ENCODE measurements at places on chromosomes 5 and 9. TPM values are rescaled to one million over a fixed set of nuclear protein-coding genes. Genes with fewer than 3 reads are reported as not detected.
A peak's percentile ranks its signal among the peaks of the same experiment; 100 is the strongest.

GRCh38 chr5:88682131-88682530, 200.9 kb downstream of the MEF2C start:
- no peaks in the 10 kb centered on the region for H3K4me1 ChIP-seq
- H3K36me3 ChIP-seq: no peaks in the 10 kb centered on the region
- H3K27me3 ChIP-seq: peaks cover 100% of the 10 kb centered on the region
- H3K27ac ChIP-seq: no peak overlapping the region
- no peak overlapping the region for H3K4me3 ChIP-seq
- no peak for DNase-seq

DNA sequence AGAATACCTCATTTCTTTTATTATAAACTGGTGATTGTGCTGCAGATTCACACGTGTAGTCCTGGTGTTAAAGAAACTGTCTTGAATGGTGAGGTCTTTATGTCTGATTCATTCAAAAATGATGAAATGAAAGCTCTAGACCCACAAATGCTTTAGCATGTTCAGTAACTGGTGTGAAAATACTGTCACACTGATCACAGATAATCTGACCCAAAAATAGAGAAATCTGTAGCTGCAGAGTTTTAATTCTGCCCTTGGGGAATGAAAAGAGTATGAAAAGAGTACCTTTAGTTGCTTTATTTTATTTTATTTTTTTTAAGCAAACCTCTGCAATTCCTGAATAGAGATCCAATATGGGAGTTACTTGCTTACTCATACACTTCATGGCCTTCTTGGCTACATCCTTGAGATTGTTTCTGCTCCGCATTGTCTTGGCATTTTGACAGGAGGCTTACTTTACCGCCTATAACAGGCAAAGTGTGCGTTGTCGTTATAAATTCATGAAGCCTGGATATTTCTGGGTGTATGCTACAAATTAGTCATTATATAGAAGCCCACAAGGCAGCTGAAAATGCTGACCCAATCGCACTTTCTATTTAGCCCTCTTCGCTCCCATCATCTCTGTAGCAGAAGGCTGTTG, 2.7 kb downstream of the RGMB start:
- no peak overlapping the region for H3K27ac ChIP-seq
- H3K27me3 ChIP-seq: no peaks in the 10 kb centered on the region
- peaks cover 59% of the 10 kb centered on the region for H3K36me3 ChIP-seq
- H3K4me1 ChIP-seq: no peaks in the 10 kb centered on the region
- H3K4me3 ChIP-seq: peak overlapping the region; percentile 85

DNA sequence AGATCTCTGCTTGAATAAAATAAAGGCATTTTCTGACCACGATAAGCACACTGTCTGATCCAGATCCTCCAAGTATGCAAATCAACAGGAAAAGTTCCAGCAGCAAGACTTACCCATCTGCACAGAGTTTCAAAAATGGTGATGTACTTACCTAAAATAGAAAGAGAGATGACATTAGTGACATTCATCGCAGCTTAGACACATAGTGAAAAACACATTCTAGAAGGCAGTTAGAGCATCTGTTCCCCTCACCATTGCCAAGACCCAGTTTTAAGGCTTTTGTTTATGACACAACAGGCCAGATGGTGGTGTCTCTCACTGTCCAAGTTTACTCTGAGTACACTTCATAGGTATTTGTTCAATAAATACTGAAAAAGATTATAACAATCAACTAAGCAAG, 207.7 kb downstream of the PDE4D start:
- no peaks in the 10 kb centered on the region for H3K27me3 ChIP-seq
- no peaks in the 10 kb centered on the region for H3K36me3 ChIP-seq
- no peak overlapping the region for H3K27ac ChIP-seq
- DNase-seq: no peak

- H3K27ac ChIP-seq: no peak overlapping the region
- DNase-seq: no peak
- no peaks in the 10 kb centered on the region for H3K27me3 ChIP-seq
- no peaks in the 10 kb centered on the region for H3K36me3 ChIP-seq
Measured at GRCh38 chr5:134979416-134979815, 11.7 kb downstream of the CATSPER3 start.

DNA sequence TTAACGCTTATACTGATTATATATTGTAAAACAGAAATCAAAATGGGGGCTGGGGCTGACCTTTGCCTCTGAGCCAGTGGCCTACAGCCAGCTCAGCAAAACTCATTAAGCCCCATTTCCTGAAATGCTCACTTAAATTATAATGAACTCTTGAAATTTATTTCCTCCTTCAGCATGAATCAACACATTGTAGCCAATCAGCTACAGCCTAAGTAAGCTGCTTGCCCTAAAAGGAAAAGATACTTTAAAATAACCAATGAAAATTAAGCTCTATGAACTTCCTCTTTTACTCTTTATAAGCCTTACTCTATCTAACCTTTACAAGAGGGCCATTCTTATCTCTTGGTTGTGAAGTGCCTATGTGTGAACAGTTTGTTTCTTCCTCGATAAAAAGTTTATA, 33.5 kb upstream of the SUB1 start:
- H3K27ac ChIP-seq: no peak overlapping the region
- H3K4me3 ChIP-seq: no peak overlapping the region
- H3K36me3 ChIP-seq: no peaks in the 10 kb centered on the region
- no peaks in the 10 kb centered on the region for H3K4me1 ChIP-seq

SPATA31C1 gene
- not detected for total RNA-seq

RLN2 gene
- 3.2 TPM for total RNA-seq

- no peak overlapping the region for H3K27ac ChIP-seq
- no peaks in the 10 kb centered on the region for H3K4me1 ChIP-seq
- no peak for DNase-seq
Measured at GRCh38 chr5:108649646-108650045, 98.1 kb upstream of the FER start.

CATSPER3 gene
- 0.68 TPM for total RNA-seq

GRCh38 chr5:176778921-176779465, 31.4 kb upstream of the UNC5A start:
- H3K27ac ChIP-seq: no peak overlapping the region
- DNase-seq: peak; percentile 20
- no peaks in the 10 kb centered on the region for H3K4me1 ChIP-seq
- H3K27me3 ChIP-seq: no peaks in the 10 kb centered on the region

GRCh38 chr5:23740029-23740428, 232.6 kb downstream of the PRDM9 start:
- no peak for DNase-seq
- no peaks in the 10 kb centered on the region for H3K4me1 ChIP-seq
- no peaks in the 10 kb centered on the region for H3K27me3 ChIP-seq
- H3K27ac ChIP-seq: no peak overlapping the region
- H3K36me3 ChIP-seq: no peaks in the 10 kb centered on the region

DNA sequence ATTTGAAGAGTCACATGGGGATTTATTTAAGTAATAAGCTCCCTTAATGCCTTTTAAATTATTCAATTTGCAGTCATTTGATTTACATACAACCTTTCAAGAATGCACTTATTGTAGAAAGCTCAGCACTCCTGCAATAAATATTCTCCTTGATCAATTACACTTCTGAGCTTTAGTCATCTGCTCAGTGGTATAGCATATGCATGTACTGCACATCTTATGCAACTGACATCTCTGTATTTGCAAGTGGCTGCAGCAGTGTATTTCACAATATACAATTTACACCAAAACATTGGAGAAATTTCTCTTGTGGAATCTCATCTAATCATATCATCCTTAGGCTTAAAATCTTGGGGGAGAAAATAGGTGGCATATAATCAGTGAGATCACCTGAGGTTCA, 325.7 kb downstream of the SLF1 start:
- no peaks in the 10 kb centered on the region for H3K27me3 ChIP-seq
- H3K4me3 ChIP-seq: no peak overlapping the region
- no peak for DNase-seq
- no peaks in the 10 kb centered on the region for H3K36me3 ChIP-seq

FOXD4L5 gene
- total RNA-seq: not detected

CBY3 gene
- total RNA-seq: not detected

LRRC19 gene
- not detected for total RNA-seq

GRCh38 chr9:92522983-92523970, 12.5 kb downstream of the ECM2 start:
- no peaks in the 10 kb centered on the region for H3K27me3 ChIP-seq
- H3K36me3 ChIP-seq: no peaks in the 10 kb centered on the region
- no peak overlapping the region for H3K4me3 ChIP-seq
- peaks cover 3% of the 10 kb centered on the region for H3K4me1 ChIP-seq
- no peak overlapping the region for H3K27ac ChIP-seq

DNA sequence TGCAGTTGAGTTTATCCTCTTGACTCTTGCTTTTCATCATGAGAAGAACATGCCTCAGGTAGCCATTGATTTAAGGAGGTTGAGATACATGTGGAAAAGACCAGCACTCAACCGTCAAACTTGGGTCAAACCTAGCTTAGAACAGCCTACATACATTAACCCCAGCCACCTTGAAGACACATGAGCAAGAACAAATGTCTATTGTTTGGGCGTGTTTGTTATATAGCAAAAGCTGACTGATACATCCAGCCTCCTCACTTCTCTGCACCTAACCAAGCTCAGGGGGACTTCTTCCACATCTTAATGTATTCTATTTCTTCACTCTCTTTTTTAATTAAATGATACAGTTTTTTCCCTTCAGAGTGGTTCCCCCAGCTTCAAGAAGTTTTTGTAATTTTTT, 28.7 kb downstream of the DRD1 start:
- H3K27ac ChIP-seq: no peak overlapping the region
- peaks cover 10% of the 10 kb centered on the region for H3K4me1 ChIP-seq
- no peaks in the 10 kb centered on the region for H3K27me3 ChIP-seq
- H3K4me3 ChIP-seq: peak overlapping the region; percentile 5

DNA sequence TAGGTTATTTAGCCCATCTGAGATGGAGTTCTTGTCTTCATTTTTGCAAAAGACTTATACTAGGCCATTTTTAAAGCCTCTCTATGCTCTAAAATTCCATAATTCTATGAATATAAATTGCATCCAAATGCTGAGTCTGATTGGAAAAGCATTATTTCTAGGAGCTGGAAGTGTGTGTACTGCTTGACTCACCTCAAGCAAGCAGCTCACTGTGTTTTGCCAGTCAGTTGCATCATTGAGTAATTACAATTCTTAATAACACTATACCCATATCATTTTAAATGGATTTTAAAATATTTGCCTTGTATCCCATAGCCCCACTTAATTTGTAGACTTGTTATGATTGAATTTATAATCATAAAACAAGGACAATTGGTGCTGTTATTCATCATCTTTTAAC, 161.0 kb downstream of the PAM start:
- H3K4me1 ChIP-seq: peaks cover 6% of the 10 kb centered on the region
- H3K27me3 ChIP-seq: no peaks in the 10 kb centered on the region
- no peak overlapping the region for H3K4me3 ChIP-seq
- no peak overlapping the region for H3K27ac ChIP-seq
- DNase-seq: no peak

DNA sequence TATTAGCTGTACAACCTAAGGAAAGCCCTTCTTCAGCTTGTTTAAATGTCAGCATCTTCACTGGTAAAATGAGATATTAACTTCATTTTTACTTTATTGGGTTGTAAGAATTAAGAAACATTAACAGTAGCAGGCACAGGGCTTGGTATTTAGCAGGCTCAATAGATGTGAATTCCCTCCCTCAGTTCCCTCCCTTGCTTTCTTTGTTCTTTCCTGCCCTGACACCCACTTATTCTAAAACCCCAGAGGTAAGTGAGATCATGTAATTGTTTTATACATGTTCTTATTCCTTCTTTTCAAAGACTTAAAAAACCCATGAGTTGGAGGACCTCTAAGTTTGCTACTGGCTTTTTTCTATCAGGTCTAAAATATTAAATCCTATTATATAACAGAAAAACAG, 73.3 kb upstream of the IFNK start:
- H3K27me3 ChIP-seq: no peaks in the 10 kb centered on the region
- peaks cover 3% of the 10 kb centered on the region for H3K4me1 ChIP-seq
- no peaks in the 10 kb centered on the region for H3K36me3 ChIP-seq
- H3K27ac ChIP-seq: peak overlapping the region; percentile 13

SPATA31A3 gene
- total RNA-seq: not detected

- peaks cover 71% of the 10 kb centered on the region for H3K36me3 ChIP-seq
- no peak overlapping the region for H3K4me3 ChIP-seq
- DNase-seq: no peak
- no peak overlapping the region for H3K27ac ChIP-seq
- no peaks in the 10 kb centered on the region for H3K4me1 ChIP-seq
- H3K27me3 ChIP-seq: no peaks in the 10 kb centered on the region
Measured at GRCh38 chr5:126562823-126563222, 32.2 kb downstream of the ALDH7A1 start.

- H3K4me1 ChIP-seq: no peaks in the 10 kb centered on the region
- no peaks in the 10 kb centered on the region for H3K36me3 ChIP-seq
- peak; percentile 51 for DNase-seq
- peak overlapping the region; percentile 11 for H3K27ac ChIP-seq
- no peak overlapping the region for H3K4me3 ChIP-seq
- H3K27me3 ChIP-seq: no peaks in the 10 kb centered on the region
Measured at GRCh38 chr9:101054657-101055056, 26.1 kb downstream of the PLPPR1 start.

DNA sequence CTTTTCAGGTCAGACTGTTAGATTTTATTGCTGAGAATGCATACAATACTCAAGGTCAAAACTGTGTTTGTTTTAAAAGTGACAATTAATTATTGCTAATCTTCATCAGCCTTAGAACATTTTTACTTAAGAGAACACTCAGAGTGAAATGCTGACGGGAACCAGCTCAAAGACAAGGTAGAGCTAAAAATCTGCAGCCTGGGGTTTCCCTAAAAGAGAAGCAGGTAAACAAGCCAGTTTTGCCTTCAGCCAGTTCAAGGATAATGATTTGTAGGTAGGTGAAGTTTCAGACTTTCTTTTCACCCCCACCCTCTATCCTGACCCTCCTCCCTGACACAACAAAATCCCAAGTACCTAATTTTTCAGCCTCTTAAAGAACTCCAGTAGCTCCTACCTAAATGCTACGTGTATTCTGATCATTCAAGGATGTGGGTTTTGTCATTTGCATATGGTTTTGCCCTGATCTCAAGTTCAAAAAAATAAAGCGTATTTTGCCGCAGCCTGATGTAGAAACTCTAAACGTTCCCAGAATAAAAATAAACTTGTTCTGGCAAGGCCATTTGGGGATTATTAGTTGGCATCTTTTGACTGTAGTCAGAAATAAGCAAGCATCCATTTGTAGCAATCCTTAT, 407.2 kb downstream of the EFNA5 start:
- no peak overlapping the region for H3K27ac ChIP-seq
- H3K4me1 ChIP-seq: no peaks in the 10 kb centered on the region
- H3K36me3 ChIP-seq: no peaks in the 10 kb centered on the region
- DNase-seq: no peak
- H3K4me3 ChIP-seq: no peak overlapping the region

- H3K27ac ChIP-seq: no peak overlapping the region
- peaks cover 4% of the 10 kb centered on the region for H3K4me1 ChIP-seq
- H3K4me3 ChIP-seq: no peak overlapping the region
- DNase-seq: no peak
- H3K36me3 ChIP-seq: no peaks in the 10 kb centered on the region
Measured at GRCh38 chr5:167790462-167791260, 500.8 kb upstream of the WWC1 start.

GABRA1 gene
- 0.33 TPM for total RNA-seq

All from endodermal cell (in vitro differentiated cells).